ENCODE measurements at places on chromosomes 1 and 21.

DNA sequence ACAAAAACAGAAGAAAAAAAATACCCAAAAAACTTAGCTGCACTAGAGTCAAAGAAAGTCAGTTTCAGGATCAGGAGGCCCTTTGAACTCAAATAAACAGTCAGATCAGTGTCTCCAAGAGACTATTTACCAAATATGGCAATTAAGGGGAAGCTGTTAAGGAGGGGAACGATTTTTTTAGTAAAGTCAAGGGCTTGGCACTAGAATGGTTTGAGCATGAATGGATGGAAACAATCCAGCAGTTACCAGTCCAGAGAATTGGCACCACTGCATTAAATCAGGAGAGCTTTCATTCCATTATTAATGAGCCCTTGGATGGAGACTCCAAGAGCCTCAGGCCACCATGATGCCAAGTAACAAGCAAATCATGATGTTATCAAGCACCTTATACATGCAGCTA is 7.2 kb downstream of the TRAPPC3 start:
- DNase-seq = no peak

- DNase-seq = no peak
Measured at GRCh38 chr21:36602735-36603134, 96.2 kb upstream of the SIM2 start.

DNA sequence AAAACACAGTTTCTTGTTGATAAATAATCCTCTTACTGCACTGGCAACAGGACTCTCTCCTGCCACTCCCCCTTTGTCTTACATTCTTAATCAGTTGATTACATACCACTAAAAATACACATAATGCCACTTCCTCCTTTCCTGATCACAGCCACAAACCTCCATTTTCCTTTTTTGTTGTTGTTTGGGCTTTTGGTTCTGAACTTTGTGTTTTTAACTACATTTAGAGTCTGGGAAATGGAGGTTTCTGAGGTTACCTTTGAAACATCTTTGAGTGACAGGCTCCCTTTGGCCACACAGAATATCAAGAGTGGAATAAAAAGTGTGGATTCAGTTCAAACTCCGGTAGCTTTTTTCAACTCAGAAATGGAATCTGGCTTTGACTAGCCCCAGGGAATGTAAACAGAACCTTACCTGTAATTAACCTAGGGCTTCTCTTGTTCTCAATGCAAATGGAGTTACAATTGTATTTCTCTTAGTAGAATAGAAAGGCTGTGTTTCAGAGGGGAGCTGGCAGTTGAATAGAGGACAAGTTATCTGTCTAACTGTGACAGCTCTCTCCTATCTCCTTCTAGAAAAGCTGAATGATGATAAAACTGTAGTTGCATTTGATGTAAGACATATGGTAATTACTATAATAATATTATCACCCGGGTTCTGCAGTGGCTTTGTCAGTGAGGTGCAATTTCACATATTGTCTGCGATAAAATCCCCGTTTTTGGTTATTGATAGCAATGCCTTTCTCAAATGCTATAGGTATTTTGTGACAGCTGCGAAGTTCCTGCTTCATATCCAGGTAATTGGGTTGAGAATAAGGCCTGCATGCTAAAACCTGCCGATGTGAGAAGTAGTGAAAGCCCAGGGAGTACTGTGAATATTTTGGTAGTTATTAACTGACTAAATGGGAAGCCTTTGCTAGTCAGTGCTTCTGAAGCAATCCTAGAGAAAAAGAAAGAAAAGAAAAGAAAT is 66.9 kb downstream of the ST6GALNAC5 start:
- DNase-seq = no peak

GRCh38 chr21:33937931-33938339 is 22.3 kb upstream of the ATP5PO start:
- peak; percentile 33 for DNase-seq

- no peak for DNase-seq
Measured at GRCh38 chr1:23376890-23377811, 7.5 kb upstream of the ZNF436 start.

- no peak for DNase-seq
Measured at GRCh38 chr21:38954588-38955004, 148.9 kb downstream of the ETS2 start.

DNA sequence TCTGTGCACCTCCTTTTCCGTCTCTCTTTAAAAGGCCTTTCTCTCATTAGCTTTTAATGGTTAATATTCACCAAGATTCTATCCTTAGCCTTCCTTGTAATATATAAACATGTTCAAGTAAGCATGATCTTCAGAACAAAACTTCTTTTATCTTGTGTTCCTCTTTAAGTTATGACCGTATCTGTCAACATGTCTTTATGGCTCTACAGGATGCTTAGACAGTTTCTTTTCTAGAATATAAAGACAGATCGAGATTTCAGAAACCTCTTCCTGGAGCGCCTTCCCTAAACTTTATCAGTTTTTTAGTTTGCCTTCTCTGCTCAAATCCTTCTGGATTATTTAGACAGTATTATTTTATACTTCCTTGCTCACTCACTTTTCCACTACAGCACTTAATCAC is 7.2 kb downstream of the RO60 start:
- no peak for DNase-seq

GRCh38 chr1:12448746-12449177 is 169.2 kb downstream of the DHRS3 start:
- no peak for DNase-seq
